Upper lobe of left lung (tissue), 6 donors: ENCODE measurements at places on chromosomes 2 and 18. TPM values are rescaled to one million over a fixed set of nuclear protein-coding genes. Genes with fewer than 3 reads are reported as not detected.

Gene ABCA12
- 0.44 TPM for total RNA-seq

DNA sequence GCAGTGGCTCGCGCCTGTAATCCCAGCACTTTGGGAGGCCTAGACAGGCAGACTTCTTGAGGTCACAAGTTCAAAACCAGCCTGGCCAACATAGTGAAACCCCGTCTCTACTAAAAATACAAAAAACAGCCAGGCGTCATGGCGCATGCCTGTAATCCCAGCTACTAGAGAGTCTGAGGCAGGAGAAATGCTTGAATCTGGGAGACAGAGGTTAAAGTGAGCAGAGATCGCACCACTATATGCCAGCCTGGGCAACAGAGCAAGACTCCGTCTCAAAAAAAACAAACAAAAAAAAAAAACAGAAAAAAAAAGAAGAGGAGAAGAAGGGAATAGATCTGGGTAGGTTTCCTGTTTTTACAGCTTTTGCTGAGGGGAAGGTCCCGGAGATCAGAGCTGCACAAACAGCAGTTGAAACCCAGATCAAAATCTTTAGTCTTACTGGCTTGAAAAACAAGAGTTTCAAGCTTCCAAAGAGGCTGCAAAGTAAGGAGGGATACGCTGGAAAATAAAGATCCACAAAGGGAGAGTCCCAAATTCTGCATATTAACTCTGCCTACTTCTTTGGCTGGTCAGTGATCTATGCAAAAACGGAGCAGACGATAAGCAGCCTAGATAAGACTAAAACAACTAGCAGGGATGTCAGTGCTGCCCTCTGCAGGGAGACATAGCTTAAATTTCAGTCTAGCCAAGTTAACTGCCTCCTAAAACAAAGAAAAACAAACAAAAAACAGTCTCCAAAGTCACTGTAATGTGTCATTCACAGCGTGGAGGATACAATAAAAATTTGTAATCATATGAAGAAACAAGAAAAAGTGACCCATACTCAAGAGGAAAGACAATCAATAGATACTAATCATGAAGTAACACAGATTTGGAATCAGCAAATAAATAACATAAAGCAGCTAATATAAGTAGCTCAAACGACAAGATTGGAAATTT lies 74.1 kb downstream of the TLK1 start:
- peaks cover 7% of the 10 kb centered on the region for H3K4me1 ChIP-seq
- no peaks in the 10 kb centered on the region for H3K27me3 ChIP-seq
- peaks cover under 1% of the 10 kb centered on the region for H3K36me3 ChIP-seq

GRCh38 chr2:168237741-168238140 lies 9.7 kb downstream of the STK39 start:
- H3K27ac ChIP-seq = no peak overlapping the region
- no peaks in the 10 kb centered on the region for H3K36me3 ChIP-seq
- H3K4me1 ChIP-seq = no peaks in the 10 kb centered on the region
- DNase-seq = no peak

DNA sequence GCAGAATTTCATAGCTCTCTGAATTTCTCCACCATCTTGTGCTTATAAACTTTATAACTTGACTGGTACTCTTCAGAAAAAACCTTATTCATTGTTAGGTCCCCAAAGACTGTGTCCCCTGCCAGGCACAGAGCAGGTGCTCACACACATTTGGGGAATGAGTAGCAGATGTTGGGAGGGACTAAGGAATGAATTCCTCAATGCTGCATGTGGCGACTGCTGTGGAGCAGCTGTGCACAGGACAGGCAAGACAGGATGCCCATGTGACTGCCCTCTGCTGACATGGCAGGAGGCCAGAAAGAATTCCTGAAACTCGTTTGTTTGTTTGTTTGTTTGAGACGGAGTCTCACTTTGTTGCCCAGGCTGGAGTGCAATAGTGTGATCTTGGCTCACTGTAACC lies 122.3 kb upstream of the ITGA6 start:
- no peaks in the 10 kb centered on the region for H3K27me3 ChIP-seq
- no peaks in the 10 kb centered on the region for H3K4me1 ChIP-seq
- no peak overlapping the region for H3K27ac ChIP-seq
- no peaks in the 10 kb centered on the region for H3K36me3 ChIP-seq

Gene ZSWIM2
- total RNA-seq = not detected
